ENCODE measurements at places on chromosomes 11 and 22.

GRCh38 chr11:73478737-73479347 is 102.6 kb downstream of the RELT start:
- H3K4me3 ChIP-seq, result no peak overlapping the region
- DNase-seq, result no peak

DNA sequence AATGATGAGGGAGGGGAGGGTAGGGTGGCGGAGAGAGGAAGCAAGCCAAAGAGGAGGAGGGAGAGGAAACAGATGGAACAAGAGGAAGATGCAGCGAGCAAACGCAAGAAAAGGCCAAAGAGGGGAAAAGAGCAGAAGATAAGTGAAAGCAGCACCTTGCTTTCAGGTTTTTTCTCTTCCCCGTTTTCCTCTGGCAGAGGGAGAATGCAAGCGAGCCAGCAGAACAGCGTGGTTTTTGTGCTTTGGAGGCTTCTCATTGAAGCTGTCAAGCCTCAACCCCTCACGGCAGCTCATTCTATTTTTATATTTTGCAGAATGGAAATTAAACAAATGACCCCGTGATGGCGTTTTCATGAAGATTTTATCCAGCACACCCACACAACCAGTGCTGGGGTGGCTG is 67.1 kb upstream of the GRAMD1B start:
- H3K27ac ChIP-seq, result no peak overlapping the region
- H3K4me3 ChIP-seq, result no peak overlapping the region
- H3K36me3 ChIP-seq, result no peaks in the 10 kb centered on the region
- peaks cover 13% of the 10 kb centered on the region for H3K4me1 ChIP-seq
- H3K27me3 ChIP-seq, result peaks cover 44% of the 10 kb centered on the region
- no peak for DNase-seq

DNA sequence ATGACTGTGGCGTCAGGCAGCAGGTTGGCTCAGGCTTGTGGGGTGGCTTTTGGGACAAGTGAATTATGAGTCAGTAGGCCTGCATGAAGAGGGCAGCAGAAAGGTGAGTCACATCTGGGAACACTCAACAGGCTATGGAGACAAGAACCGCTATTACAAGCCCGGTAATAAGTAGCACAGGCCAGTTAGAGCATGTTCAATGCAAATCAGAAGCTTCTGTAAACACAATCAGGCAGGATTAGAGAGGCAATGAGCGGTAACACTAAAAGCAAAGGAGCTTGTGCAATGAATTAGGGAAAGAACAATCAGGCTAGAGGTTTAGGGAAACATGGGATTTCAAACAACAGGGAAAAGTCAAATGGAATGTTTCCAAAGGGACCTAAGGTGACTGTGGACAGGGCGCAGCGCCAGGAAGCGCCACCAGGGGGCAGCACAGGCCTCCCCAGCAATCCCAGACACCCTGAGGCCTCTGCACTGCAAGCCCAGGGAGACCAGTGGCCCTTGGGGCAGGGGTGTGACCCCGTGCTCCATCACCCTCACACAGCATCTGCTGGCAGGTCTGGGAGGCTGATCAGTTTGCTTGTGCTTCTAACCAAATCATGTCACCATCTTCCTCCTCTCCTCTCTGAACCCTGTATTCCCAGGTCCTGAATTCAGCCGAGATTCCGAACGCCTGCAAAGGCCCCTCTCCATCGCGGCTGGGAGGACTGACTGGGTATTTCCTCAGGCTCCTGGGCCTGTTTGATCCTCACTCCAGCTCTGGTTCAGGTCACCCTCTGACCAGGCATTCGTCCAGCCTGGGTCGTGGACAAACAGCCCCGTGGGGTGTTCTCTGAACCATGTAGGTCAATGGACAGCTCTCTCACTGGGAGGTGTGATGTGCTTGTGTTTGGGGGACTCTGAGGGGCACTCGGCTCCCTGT is 50.0 kb downstream of the C11orf58 start:
- DNase-seq, result no peak
- H3K27ac ChIP-seq, result peak overlapping the region; percentile 50
- H3K36me3 ChIP-seq, result no peaks in the 10 kb centered on the region
- H3K27me3 ChIP-seq, result no peaks in the 10 kb centered on the region
- H3K4me3 ChIP-seq, result no peak overlapping the region

- peaks cover 29% of the 10 kb centered on the region for H3K27me3 ChIP-seq
- H3K36me3 ChIP-seq, result no peaks in the 10 kb centered on the region
- H3K4me1 ChIP-seq, result peaks cover 62% of the 10 kb centered on the region
- DNase-seq, result peak; percentile 91
These were observed 4.2 kb downstream of the MRGPRF start for GRCh38 chr11:69008737-69009440.

DNA sequence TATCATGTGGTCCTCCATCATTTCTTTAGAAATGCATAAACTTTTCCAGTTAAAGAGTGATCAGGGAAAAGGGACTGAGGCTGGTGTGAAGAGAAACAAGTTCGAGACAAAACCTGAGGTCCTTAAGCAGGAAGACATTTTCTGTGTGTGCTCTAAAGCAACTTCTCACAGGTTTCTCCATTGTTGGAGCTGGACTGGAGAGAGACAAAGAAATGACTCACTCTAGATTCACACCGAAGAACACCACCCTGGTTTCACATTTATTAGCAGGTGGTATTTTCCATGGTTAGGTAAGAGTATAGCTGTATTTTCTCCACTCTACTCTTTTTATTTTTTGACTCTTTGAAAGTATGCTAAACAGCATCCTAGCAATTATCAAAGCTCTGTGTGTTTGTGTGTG is 736.4 kb downstream of the KCNA4 start:
- no peaks in the 10 kb centered on the region for H3K4me1 ChIP-seq
- no peak for DNase-seq
- H3K27ac ChIP-seq, result no peak overlapping the region

DNA sequence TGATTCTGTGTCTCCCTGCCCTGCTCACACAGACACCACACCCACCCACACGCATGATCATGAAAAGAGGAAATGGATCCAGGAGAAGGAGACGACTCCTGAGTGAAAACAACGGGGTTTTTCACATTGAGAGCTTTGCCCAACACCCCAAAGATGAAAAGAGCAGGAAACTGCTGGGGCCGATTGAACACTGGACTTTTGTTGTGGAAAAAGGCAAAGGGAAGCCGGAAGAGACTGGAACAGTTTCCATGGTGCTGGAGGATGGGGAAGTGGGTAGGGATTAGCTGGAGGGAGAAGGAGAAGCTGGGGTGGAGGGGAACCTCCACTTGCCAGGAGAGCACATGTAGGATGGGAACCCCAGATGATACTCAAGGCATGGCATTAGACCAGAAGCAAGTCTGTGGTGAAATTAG is 5.2 kb upstream of the SLC43A3 start:
- H3K4me1 ChIP-seq, result peaks cover 40% of the 10 kb centered on the region
- no peak overlapping the region for H3K27ac ChIP-seq

DNA sequence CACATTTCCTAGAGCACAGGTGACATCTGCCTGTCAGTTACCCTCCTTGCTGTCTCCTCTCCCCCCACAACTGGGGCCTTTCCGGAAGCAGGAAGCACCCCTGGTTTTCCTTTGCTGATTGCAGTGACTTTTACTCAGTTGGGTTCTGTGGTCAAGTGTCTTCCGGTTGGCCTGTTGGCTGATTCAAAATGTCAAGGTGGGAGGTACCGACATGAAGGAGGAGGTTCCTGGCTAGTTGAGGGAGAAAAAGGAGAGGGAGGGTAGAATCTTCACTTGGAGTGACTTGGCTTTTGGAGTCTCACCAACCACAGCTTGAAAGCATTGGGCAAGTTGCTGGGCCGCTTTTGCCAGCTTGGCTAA is 9.3 kb upstream of the ADAMTS15 start:
- no peak overlapping the region for H3K27ac ChIP-seq
- H3K4me3 ChIP-seq, result no peak overlapping the region
- no peak for DNase-seq
- H3K4me1 ChIP-seq, result peaks cover 5% of the 10 kb centered on the region
- no peaks in the 10 kb centered on the region for H3K36me3 ChIP-seq
- no peaks in the 10 kb centered on the region for H3K27me3 ChIP-seq

- H3K27me3 ChIP-seq, result no peaks in the 10 kb centered on the region
- peaks cover 11% of the 10 kb centered on the region for H3K4me1 ChIP-seq
- H3K27ac ChIP-seq, result no peak overlapping the region
- peak; percentile 57 for DNase-seq
These were observed 23.5 kb upstream of the L3MBTL2 start for GRCh38 chr22:41181349-41182241.

DNA sequence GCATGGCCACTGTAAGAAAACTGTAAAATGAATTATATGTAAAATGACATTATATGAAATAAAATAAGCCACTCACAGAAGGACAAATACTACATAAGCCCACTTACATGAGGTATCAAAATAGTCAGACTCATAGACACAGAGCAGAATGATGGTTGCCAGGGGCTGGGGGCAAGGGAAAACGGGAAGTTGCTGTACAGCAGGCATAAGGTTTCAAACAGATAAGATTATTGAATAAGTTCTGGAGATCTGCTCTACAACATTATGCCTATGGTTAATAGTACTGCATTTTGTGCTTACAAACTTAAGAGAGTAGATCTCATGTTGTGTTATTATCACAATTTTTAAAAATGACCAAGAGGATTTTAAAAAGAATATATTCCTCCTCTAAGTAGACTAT is 32.7 kb upstream of the HEPHL1 start:
- no peaks in the 10 kb centered on the region for H3K36me3 ChIP-seq
- H3K27ac ChIP-seq, result no peak overlapping the region
- DNase-seq, result no peak
- no peak overlapping the region for H3K4me3 ChIP-seq
- H3K4me1 ChIP-seq, result no peaks in the 10 kb centered on the region

DNA sequence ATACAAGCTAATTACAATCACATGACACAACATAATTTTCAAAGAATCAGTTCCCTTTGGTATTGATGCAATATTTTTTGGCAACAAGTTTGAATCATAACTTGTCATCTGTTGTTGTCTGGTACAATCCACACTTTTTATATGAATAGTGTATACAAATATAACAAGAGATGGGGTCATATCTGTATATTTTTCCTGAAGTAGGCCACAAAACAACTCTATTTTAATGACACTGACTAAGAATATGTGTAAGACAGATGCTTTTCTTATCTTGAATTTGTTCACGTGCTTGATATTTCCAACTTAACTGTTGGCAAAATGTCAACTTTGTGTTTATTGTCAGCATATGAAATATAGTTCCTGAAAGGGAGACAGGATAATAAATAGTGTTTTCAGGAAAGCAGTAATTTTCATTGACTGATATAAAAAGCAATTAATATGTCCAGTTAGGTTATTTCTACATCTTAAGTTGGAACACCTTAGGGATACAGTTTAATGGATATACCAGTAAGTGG is 27.9 kb downstream of the NOX4 start:
- H3K27ac ChIP-seq, result no peak overlapping the region
- no peaks in the 10 kb centered on the region for H3K36me3 ChIP-seq
- DNase-seq, result no peak
- no peaks in the 10 kb centered on the region for H3K27me3 ChIP-seq

- no peak overlapping the region for H3K4me3 ChIP-seq
- no peak for DNase-seq
- no peaks in the 10 kb centered on the region for H3K36me3 ChIP-seq
- H3K27ac ChIP-seq, result no peak overlapping the region
- no peaks in the 10 kb centered on the region for H3K4me1 ChIP-seq
These were observed 79.0 kb downstream of the TTC28 start for GRCh38 chr22:28600546-28601143.

- no peak for DNase-seq
- peaks cover 27% of the 10 kb centered on the region for H3K4me1 ChIP-seq
- no peak overlapping the region for H3K4me3 ChIP-seq
- H3K27me3 ChIP-seq, result no peaks in the 10 kb centered on the region
- peak overlapping the region; percentile 37 for H3K27ac ChIP-seq
These were observed 81.9 kb upstream of the PICALM start for GRCh38 chr11:86150847-86151173.

- DNase-seq, result no peak
- no peaks in the 10 kb centered on the region for H3K27me3 ChIP-seq
- H3K4me1 ChIP-seq, result no peaks in the 10 kb centered on the region
- no peaks in the 10 kb centered on the region for H3K36me3 ChIP-seq
- H3K4me3 ChIP-seq, result no peak overlapping the region
- no peak overlapping the region for H3K27ac ChIP-seq
These were observed 90.8 kb downstream of the FAM168A start for GRCh38 chr11:73507086-73507485.

- no peak overlapping the region for H3K4me3 ChIP-seq
- peaks cover 31% of the 10 kb centered on the region for H3K4me1 ChIP-seq
- peak overlapping the region; percentile 75 for H3K27ac ChIP-seq
- no peaks in the 10 kb centered on the region for H3K36me3 ChIP-seq
These were observed 48.0 kb upstream of the AMPD3 start for GRCh38 chr11:10407055-10407454.

DNA sequence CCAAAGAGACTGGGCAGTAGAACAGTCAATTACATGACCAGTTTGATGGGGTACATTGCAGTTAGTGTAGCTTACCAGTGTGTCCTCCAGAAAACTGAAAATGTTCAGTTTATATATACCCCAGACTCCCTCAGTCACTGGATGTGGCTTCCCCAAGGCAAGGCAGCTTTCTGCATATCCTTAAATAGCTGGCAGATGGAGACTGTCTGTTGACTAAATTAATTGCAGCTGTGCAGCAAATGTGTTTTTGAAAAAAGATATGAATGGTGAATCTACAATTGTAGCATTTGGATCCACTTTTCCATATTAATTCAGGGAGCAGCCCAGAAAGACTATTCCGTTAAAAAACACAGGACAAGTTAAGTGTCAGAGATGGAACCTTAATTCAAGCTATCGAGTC is 565.1 kb upstream of the CCDC179 start:
- H3K27ac ChIP-seq, result no peak overlapping the region
- no peaks in the 10 kb centered on the region for H3K27me3 ChIP-seq

GRCh38 chr11:118792570-118793124 is 1.7 kb upstream of the DDX6 start:
- peaks cover 34% of the 10 kb centered on the region for H3K4me1 ChIP-seq
- peak overlapping the region; percentile 99 for H3K27ac ChIP-seq
- peak overlapping the region; percentile 80 for H3K4me3 ChIP-seq
- no peaks in the 10 kb centered on the region for H3K36me3 ChIP-seq
- H3K27me3 ChIP-seq, result no peaks in the 10 kb centered on the region
- DNase-seq, result no peak

- DNase-seq, result peak; percentile 67
- peaks cover 37% of the 10 kb centered on the region for H3K27me3 ChIP-seq
- H3K27ac ChIP-seq, result peak overlapping the region; percentile 82
- no peaks in the 10 kb centered on the region for H3K36me3 ChIP-seq
These were observed 1.6 kb upstream of the MCAM start for GRCh38 chr11:119318240-119319135.

GRCh38 chr22:18095101-18095805 is 15.4 kb upstream of the TUBA8 start:
- no peak overlapping the region for H3K4me3 ChIP-seq
- H3K4me1 ChIP-seq, result peaks cover 20% of the 10 kb centered on the region
- DNase-seq, result no peak
- H3K36me3 ChIP-seq, result no peaks in the 10 kb centered on the region
- no peaks in the 10 kb centered on the region for H3K27me3 ChIP-seq

DNA sequence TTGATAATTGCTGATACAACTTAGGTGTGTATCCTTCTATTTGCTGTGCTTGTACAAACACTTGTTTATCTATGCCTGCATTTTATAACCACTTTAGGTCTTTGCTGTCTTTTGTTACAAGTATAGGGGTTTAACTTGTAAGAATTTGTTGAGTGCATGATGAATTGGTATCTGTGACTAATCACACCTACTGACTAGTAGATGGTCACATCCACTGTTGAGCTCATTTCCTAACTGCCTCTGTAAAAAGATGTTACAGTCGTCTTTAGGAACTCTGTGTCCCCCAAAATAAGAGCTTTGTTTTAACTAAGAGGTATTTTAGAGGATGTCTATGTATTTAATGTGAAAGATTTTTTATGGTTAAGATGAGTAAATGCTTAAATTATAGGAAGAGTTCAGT is 60.5 kb downstream of the HIPK3 start:
- no peak overlapping the region for H3K27ac ChIP-seq
- no peak overlapping the region for H3K4me3 ChIP-seq
- H3K36me3 ChIP-seq, result no peaks in the 10 kb centered on the region
- peaks cover 25% of the 10 kb centered on the region for H3K4me1 ChIP-seq
